ENCODE measurements at places on chromosomes 2 and 18. TPM values are rescaled to one million over a fixed set of nuclear protein-coding genes. Genes with fewer than 3 reads are reported as not detected.

Gene AOX1
- polyA plus RNA-seq = 140 TPM

Gene GKN2
- not detected for polyA plus RNA-seq

Gene MYO3B
- polyA plus RNA-seq = 0.44 TPM

Gene ACTG2
- 7,901 TPM for polyA plus RNA-seq

Gene CCDC141
- polyA plus RNA-seq = 0.20 TPM

Gene MAP4K3
- polyA plus RNA-seq = 18.1 TPM

Gene PPM1B
- 35.9 TPM for polyA plus RNA-seq

Gene NYAP2
- polyA plus RNA-seq = 0.01 TPM

Gene TACR1
- 3.4 TPM for polyA plus RNA-seq

Gene TSPYL6
- not detected for polyA plus RNA-seq

Gene PER2
- 8.8 TPM for polyA plus RNA-seq

Gene FAM210A
- 8.2 TPM for polyA plus RNA-seq

Gene UCN
- polyA plus RNA-seq = 1.5 TPM

Gene BOD1L2
- not detected for polyA plus RNA-seq

Gene MROH2A
- 7.3 TPM for polyA plus RNA-seq

Gene RDH14
- polyA plus RNA-seq = 33.0 TPM

Gene NUP35
- polyA plus RNA-seq = 12.5 TPM

Gene ELOA2
- not detected for polyA plus RNA-seq

Gene VSNL1
- polyA plus RNA-seq = 1.1 TPM

Gene ANO7
- polyA plus RNA-seq = 1.2 TPM

Gene NT5DC4
- not detected for polyA plus RNA-seq

Gene C2orf68
- polyA plus RNA-seq = 20.0 TPM

Gene RUFY4
- 0.09 TPM for polyA plus RNA-seq

Gene GALM
- polyA plus RNA-seq = 12.7 TPM

Gene IL36A
- not detected for polyA plus RNA-seq

Gene FIGN
- 1.5 TPM for polyA plus RNA-seq

Gene SERPINB3
- not detected for polyA plus RNA-seq

Gene SOCS6
- polyA plus RNA-seq = 12.1 TPM

Gene POMC
- 4.1 TPM for polyA plus RNA-seq

Gene HOXD10
- polyA plus RNA-seq = 4.1 TPM
